ENCODE measurements at places on chromosomes 4 and X.
A peak's percentile ranks its signal among the peaks of the same experiment; 100 is the strongest.

DNA sequence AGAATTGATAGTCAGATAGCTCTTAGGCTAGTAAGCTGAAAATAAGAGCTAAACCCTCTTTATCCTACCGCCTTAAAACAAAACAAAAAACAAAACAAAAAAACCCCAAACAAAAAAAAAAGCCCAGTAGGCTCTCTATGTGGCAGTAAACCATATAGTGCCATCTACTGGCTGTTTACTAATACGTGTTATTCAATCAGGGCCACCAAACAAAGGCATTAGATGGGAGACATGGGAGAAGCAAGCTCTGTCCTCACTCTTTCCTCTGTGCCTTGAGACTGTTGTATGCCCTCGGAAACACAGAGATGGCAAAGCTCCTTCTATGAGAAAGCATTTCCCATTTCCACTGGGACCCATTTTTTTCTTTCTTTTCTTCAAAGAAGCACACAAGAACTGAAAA, 148.8 kb upstream of the MID1 start:
- DNase-seq, result peak; percentile 5

GRCh38 chrX:130176942-130177341, 5.2 kb downstream of the RAB33A start:
- no peak for DNase-seq

- peak; percentile 72 for DNase-seq
Observed at GRCh38 chr4:75995727-75996126, 5.0 kb upstream of the SDAD1 start.

DNA sequence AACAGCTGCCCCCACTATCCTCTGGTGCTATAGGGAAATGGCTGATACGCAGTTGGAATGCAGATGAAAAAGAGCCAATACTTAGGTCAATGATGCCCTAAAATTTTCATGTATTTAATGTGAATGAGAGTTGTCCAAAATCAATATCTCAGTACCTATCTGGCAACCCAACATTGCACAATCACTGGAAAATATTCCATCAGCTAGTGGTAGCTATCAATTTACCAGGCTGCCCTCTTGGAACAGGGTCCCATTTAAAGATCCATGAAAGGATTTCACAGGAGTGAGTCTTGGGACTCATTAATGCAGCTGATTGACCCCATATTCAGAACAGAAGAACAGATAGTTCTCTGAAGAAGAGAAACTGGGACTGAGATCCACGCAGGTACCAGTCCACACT, 638.9 kb downstream of the SMARCA1 start:
- DNase-seq, result no peak

DNA sequence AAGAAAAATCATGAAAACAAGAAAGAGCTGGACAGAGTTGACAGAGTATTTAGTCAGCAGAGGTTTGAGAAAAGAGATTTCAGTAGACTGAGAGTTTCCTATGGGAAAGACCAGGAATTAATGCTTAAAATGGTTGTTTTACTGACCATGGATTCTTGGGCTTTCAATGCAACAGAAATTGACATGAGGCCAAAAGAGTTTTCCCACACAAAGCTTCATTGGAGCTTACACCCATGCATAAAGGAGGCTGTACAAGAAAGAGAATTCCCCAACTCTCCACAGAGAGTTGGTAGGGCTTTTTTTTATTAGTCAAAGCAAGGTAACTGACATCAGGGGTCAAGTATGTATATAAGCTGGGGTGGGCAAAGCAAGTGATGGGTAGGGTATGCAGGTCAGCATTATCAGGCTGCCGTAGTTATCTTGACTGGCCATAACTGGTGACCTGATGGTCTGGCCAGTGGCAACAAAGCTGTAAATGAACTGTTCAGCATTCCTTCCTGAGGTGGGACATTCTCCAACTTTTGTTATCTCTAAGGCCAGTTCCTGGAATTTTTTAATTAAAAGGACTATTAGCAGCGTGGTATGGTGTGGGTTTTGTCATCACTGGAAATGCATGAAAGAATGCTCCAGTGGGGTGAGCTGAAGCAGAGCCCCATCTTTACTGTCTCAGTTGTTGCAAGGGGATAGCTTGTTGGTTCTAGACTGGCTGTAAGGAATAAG, 117.0 kb downstream of the ADAM29 start:
- no peak for DNase-seq

- no peak for DNase-seq
Observed at GRCh38 chr4:181030961-181031360, 1212.2 kb upstream of the TENM3 start.

- no peak for DNase-seq
Observed at GRCh38 chrX:15269120-15269519, 763 bp downstream of the ASB9 start.

- DNase-seq, result no peak
Observed at GRCh38 chrX:68190799-68191198, 242.5 kb downstream of the OPHN1 start.

DNA sequence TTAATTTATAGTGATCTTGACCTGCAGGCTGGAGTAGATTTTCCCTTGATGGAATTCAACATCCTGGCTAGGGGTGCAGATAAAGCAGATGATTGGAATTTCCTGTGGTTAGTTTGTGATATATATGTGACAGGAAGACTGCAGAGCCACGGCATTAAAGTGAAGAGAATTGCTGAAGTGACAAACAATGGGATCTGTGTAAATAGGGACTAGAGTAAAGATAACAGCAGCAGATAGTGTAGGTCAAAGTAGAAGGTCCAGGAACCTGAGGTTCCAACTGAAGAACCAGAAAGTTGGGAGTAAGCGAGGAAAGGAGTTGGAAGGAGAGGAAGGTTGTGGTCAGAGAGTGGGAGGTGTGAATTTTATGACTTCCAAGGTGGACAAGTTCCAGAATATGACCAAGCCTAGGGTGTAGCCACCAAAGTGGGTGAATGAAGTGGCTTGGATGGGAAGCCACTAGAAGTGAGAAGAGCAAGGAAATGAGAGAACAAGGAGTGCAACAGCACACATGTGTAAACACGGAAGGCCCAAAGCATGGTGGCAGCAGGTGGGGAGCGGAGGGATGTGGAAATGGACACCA, 325.0 kb downstream of the RAB28 start:
- no peak for DNase-seq

DNA sequence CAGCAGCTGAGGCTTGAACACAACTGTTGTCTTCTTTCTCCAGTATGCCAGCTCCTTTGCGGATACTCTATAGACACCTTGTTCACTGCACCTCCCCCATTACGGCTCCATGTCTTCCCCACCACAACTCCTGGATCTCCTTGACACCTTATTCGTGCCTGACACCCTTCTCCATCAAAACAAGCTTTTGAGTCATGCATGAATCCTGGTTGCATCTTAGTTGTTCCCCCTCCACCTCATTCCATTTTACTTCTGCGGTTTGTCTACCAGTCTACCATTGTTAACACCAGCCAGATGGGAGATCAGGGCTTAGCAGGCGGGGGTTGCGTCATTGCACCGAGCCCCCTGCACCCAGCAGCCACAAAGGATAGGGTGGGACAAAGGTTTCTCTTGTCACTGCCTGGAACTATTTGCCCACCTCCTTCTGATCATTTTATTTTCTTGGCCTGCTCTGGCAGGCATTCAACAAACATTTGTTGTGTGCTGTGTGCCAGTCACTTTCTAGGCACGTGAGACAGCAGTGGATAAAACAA, 2.0 kb upstream of the CDK16 start:
- DNase-seq, result no peak

DNA sequence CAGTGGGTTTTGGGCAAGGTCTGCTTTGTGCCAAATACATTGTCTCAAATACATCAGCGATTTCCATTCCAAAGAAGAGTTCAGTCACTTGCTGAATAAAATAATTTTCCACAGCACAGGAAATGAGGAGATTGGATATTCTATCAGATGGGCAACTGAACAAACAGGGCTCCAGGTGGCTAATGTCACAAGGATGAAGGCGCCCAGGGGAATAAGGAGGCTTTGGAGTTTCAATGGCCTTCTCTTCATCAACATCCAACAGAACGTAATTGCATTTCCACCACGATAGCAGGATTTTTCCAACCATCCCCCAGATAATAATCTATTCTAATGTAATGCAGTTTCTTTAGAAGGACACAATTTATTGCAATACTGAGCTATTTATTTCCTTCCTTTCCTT, 104.7 kb upstream of the KLHL13 start:
- DNase-seq, result no peak

DNA sequence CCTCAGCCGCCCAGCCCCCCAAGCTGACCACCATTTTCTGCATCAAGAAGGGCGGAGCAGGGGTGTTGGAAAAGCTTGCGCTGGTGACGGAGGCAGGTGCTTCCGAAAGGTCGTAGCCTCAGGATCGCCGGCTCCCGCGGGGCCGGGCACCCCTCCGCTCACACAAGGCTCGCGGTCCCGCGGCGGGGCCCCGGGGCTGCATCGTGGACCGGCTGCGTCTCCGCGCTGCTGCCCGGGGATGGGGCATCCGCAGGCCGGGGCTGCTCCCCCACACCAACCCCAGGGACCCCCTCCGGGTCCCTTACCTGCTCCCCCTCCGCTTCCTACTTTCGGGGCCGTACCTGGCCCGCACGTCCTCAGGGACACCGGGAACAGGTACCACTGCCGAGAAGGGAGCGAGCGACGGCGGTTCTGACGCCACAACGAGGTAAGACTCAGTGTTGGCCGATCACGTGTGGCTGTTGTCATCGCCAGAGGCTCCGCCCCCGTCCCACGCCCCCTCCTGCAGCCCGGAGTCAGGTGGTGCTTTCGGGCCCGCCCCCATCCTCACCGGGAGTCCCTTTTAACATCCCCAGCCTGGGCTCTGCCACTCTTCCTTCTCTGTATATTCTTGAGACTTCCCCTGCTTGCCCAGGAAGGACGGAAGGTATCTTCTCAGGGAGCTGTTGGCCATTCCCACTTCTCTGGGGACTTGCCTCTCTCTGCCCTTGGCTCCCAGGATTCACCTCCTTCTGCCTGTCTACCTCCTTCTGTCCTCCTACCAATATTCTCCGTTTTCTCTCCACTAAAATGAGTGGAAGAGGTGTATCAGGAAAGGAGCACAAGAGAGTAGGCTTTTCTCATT, at the start of gene BEX2:
BEX2 (minus strand) TSS at position 436 of the 844 bp plus-strand sequence. CDS start 1,014 bp downstream, outside the sequence.
- peak; percentile 88 for DNase-seq

DNA sequence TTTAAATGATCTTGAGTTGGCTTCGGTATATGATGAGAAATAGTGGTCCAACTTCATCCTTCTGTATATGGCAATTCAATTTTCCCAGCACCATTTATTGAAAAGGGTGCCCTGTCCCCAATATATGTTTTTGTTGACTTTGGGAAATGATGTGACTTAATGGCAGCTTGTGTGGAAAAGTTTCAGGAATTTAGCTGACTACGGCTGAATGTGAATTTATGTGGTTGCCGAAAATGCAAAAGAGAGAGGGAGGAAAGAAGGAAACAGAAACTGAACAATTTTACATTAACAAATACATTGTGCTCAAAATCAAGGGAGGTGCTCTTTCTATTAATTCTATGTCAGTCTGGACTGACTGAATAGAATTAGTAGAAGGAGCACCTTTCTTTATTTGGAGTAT, 101.8 kb upstream of the CYSLTR1 start:
- no peak for DNase-seq

- DNase-seq, result no peak
Observed at GRCh38 chr4:99047710-99048109, 40.9 kb downstream of the ADH5 start.

- no peak for DNase-seq
Observed at GRCh38 chr4:152780267-152780778, 569 bp downstream of the ARFIP1 start.

GRCh38 chr4:26410385-26411293, 79.6 kb downstream of the CCKAR start:
- peak; percentile 68 for DNase-seq

- no peak for DNase-seq
Observed at GRCh38 chrX:152918707-152919106, 20.8 kb downstream of the ZNF185 start.

DNA sequence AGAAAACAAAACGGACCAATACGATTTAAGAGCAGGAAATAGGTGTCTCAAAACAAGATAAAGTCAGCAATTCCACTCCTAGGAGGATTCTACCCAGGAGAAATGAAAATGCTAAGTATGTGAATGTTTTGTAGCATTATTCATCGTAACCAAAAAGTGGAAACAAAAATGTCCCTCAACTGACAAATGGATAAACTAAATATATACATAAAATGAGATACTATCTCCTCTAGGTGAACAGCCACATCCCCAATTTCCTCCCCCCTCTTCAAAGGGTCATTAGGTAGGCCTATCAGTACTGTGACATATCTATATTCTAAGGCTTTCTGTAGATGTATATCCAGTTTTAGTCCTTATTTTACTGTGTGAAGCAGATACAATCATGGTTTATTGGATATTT, 18.0 kb downstream of the DDX3X start:
- DNase-seq, result no peak

All from B cell (primary cell).